Tibial artery (tissue), 4 donors: ENCODE measurements at places on chromosomes 12 and 14.
A peak's percentile ranks its signal among the peaks of the same experiment; 100 is the strongest.

DNA sequence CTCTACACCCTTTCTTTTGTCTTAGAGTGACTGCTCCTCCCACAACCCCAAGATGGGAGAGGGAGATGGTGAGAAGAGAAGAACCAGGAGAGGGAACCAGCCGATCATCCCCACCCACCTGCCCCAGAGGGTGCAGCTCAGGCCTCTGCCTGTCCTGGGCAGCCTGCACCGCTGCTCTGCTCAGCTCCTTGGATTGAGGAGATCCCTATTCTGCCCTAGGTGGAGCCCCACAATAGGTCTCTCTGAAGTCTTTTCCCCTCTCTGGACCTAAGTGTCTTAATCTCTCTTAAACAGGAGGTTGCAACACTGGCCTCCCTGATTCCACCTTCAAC, 2.2 kb downstream of the ANKRD33 start:
- peak; percentile 51 for DNase-seq
- H3K4me1 ChIP-seq, result no peaks in the 10 kb centered on the region
- H3K36me3 ChIP-seq, result no peaks in the 10 kb centered on the region
- no peaks in the 10 kb centered on the region for H3K27me3 ChIP-seq
- H3K27ac ChIP-seq, result no peak overlapping the region
- no peak overlapping the region for H3K4me3 ChIP-seq

DNA sequence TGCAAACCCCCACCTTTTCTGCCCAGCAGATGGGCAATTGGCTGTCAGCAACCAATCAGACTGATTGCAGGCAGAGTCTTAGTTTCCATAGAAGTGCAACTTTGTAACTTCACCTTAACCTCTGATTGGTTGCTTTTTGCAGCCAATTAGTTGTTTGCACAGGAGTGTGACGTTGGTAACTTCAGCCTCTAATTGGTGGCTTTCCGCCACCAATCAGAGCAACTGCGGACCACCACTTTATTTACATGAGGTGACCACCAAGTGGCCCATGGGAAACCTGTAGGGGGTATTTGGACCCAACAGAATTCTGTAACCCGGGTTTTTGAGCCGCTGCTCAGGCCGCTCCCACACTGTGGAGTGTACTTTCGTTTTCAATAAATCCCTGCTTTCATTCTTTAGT, 32.3 kb downstream of the CDKN1B start:
- peaks cover 3% of the 10 kb centered on the region for H3K4me1 ChIP-seq
- H3K4me3 ChIP-seq, result peak overlapping the region; percentile 52
- H3K27me3 ChIP-seq, result no peaks in the 10 kb centered on the region
- DNase-seq, result no peak

- H3K27me3 ChIP-seq, result no peaks in the 10 kb centered on the region
- H3K27ac ChIP-seq, result no peak overlapping the region
- no peak for DNase-seq
These were observed 181.5 kb upstream of the PRKD1 start for GRCh38 chr14:30108975-30109700.

GRCh38 chr14:89429199-89430181, 12.5 kb upstream of the FOXN3 start:
- H3K27me3 ChIP-seq, result no peaks in the 10 kb centered on the region
- H3K4me1 ChIP-seq, result peaks cover 67% of the 10 kb centered on the region
- no peak for DNase-seq
- H3K36me3 ChIP-seq, result no peaks in the 10 kb centered on the region

DNA sequence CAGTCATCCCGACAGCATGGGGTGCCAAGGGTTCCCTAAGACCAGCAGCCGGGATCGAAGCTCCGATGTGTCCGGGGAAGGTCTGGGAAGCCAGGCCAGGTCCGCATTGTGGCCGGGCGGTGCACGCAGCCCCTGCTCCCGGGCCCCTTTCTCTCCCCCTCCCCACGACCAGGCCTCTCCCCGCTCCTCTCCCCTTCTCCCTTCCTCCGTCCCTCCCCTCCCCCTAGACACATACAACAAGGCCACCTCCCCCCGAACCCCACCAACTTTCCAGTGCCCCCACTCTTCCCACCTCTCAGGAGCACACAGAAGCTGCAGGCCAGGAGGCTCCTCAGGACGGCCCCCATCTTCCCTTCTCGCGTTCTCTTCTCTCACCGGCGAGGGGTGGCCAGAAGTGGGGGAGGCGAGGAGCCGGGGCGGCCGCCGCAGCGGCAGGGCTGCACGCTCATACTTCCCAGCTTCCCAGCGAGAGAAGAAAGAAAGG, 413 bp downstream of the LRP6 start:
- peak; percentile 67 for DNase-seq
- H3K36me3 ChIP-seq, result no peaks in the 10 kb centered on the region
- no peaks in the 10 kb centered on the region for H3K27me3 ChIP-seq
- H3K4me1 ChIP-seq, result no peaks in the 10 kb centered on the region
- H3K4me3 ChIP-seq, result peak overlapping the region; percentile 87

- no peak overlapping the region for H3K27ac ChIP-seq
- DNase-seq, result no peak
- peaks cover 12% of the 10 kb centered on the region for H3K4me1 ChIP-seq
- no peak overlapping the region for H3K4me3 ChIP-seq
These were observed 12.3 kb upstream of the C12orf71 start for GRCh38 chr12:27094726-27095125.

DNA sequence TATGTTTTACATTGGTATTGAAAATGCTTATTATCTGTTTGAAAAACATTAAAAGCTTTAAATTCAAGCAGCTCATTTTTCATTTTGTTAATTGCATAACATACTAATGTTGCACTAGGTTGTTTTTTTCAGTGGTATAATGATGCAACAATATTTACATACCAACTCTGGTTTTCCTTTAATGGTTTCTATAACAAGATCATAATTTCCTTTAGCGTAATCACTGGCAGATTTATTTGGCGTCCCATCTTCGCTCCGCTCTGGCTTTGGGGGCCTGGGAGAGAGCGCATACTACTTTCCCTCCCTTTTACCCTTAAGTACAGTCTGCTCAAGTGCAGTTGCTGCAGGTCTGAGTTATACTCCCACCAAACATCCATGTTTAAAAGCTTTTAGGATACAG, 574.1 kb downstream of the PRKD1 start:
- no peak for DNase-seq
- H3K27me3 ChIP-seq, result no peaks in the 10 kb centered on the region
- H3K4me1 ChIP-seq, result no peaks in the 10 kb centered on the region
- H3K4me3 ChIP-seq, result no peak overlapping the region

DNA sequence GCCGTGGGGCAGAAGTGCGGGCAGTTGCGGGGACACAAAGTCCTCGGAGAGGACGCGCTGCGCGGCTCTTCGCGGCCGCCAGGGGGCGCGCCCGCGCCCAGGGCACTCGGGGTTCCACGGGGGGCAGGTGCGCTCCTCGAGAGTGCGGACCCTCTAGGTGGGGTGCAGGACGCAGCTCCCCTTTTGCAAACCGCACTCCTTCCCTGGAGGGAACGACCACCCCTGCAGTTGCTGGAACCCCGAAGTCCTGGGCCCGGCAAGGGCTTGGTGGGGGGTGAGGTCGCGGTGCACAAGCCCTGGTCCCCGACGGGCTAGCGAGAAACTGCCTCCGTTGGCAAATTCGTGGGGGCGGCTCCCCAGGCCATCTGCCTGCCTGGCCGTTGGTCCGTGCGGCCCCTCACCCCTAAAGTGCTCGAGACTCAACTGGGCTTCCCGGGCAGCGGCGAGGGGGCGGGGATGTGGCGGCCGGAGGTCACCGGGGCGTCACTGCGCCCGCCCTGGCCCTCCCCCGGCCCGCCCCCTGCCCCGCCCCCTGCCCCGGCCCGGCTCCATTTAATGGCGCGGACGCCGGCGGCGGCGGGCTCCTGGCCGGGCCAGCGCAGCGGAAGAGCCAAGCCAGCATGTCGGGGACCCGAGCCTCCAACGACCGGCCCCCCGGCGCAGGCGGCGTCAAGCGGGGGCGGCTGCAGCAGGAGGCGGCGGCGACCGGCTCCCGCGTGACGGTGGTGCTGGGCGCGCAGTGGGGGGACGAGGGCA, at the start of gene ADSS1:
Gene ADSS1 (plus strand): TSS at position 579 of the 756 bp plus-strand sequence. CDS start 42 bp downstream, at position 621.
- H3K27me3 ChIP-seq, result no peaks in the 10 kb centered on the region
- peak within 1 kb of the TSS; percentile 83 for H3K27ac ChIP-seq
- DNase-seq, result peak; percentile 60
- H3K36me3 ChIP-seq, result peaks cover 14% of the 10 kb centered on the region
- peak within 1 kb of the TSS; percentile 66 for H3K4me3 ChIP-seq
- peaks cover 74% of the 10 kb centered on the region for H3K4me1 ChIP-seq

DNA sequence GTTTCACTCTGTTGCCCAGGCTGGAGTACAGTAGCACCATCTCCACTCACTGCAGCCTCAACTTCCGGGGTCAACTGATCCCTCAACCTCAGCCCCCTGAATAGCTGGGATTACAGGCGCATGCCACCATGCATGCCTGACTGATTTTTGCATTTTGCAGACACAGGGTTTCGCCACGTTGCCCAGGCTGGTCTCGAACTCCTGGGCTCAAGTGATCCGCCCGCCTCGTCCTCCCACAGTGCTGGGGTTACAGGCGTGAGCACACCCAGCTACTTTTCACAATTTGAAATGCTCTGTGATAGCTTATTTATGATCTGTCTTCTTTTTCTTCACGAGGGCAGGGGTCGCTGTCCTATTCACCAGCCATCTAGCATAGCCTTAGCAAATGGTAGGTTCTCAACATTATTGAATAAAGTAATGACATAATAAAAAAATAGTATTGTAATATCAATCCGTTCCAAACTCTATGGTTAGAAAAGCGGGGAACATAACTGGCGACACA, 477 bp upstream of the DDX47 start:
- no peak for DNase-seq
- peak overlapping the region; percentile 83 for H3K27ac ChIP-seq
- no peak overlapping the region for H3K4me3 ChIP-seq
- H3K4me1 ChIP-seq, result peaks cover 24% of the 10 kb centered on the region
- no peaks in the 10 kb centered on the region for H3K27me3 ChIP-seq

GRCh38 chr14:53399057-53399456, 245.9 kb upstream of the DDHD1 start:
- H3K4me3 ChIP-seq, result no peak overlapping the region
- H3K27ac ChIP-seq, result no peak overlapping the region
- no peaks in the 10 kb centered on the region for H3K36me3 ChIP-seq
- H3K27me3 ChIP-seq, result no peaks in the 10 kb centered on the region
- no peaks in the 10 kb centered on the region for H3K4me1 ChIP-seq

DNA sequence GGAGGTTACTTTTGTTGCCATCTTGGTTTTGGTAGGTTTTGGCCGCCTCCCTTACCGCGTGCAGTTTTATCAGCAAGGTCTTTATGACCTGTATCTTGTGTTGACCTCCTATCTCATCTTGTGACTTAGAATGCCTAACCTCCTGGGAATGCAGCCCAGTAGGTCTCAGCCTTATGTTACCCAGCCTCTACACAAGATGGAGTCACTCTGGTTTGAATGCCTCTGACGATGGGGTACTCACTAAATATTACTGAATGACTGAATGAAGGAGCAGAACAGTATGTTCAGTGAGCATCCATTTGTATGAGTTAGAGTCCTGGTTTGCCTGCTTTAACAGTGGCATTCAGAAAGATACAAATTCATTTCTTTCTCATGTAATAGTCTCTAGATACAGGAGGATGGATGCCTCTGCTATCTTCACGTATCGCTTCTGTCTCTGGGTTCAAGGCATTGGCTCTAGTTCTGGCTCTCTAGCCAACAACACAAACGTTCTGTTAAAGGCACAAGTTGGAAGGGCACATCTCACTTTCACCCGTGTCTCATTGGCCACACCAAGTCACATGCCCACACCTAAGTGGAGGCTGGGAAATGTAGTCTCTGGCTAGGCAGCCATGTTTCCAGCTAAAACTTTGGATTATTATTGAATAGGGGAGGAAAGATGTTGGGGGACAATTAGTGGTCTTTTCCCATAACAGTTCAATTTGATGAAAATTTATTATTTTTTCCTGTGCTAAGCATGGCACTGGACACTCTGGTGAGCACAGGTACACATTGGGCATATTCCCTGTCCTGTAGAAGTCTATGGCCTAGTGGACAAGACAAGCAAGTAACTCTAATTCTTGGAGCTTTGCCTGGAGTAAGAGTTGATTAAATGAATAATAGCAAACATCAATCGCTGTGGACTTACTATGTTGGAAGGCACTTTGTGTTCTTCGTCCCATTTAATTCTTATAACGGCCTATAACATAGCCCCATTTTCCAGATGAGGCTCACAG, 75.2 kb upstream of the RPH3A start:
- H3K36me3 ChIP-seq, result no peaks in the 10 kb centered on the region
- no peaks in the 10 kb centered on the region for H3K4me1 ChIP-seq
- no peaks in the 10 kb centered on the region for H3K27me3 ChIP-seq
- no peak for DNase-seq
- no peak overlapping the region for H3K4me3 ChIP-seq
- no peak overlapping the region for H3K27ac ChIP-seq

- H3K27ac ChIP-seq, result peak overlapping the region; percentile 85
- H3K4me3 ChIP-seq, result peak overlapping the region; percentile 9
- peaks cover 48% of the 10 kb centered on the region for H3K4me1 ChIP-seq
- no peaks in the 10 kb centered on the region for H3K36me3 ChIP-seq
- H3K27me3 ChIP-seq, result no peaks in the 10 kb centered on the region
These were observed 137.0 kb downstream of the CRADD start for GRCh38 chr12:93813972-93814821.

DNA sequence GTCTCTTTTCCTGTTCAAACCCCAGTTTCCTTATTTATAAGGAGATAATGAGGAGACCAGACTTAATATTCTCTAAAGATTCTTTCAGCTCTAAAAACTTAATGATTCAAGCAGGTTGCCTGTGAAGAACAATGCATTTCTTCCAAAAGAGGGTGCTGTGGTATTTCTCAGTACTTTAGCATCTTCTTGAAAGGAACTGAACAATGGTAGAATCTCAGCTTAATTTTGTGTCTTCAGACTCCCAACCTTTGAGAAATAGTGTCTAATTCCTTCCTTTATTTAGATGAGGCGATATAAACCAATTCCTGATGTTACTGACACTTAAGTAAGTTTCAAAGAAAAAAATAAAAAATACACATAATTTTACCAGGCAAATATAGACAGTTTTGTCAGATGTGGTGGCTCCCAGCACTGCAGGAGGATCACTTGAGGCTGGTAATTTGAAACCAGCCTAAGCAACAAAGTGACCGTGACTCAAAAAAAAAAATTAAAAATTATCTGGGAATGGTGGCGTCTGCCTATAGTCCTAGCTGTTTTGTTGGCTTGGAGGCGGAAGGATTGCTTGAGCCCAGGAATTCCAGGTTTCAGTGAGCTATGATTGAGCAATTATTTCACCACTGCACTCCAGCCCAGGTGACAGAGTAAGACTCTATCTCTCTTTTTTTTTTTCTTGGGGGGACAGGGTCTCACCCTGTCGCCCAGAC, 76.9 kb upstream of the PSMA6 start:
- H3K36me3 ChIP-seq, result no peaks in the 10 kb centered on the region
- H3K4me1 ChIP-seq, result no peaks in the 10 kb centered on the region
- DNase-seq, result no peak
- H3K4me3 ChIP-seq, result no peak overlapping the region
- peak overlapping the region; percentile 5 for H3K27ac ChIP-seq
